ENCODE measurements at places on chromosomes 6 and 20.

GRCh38 chr20:4835244-4836177 is 113.8 kb downstream of the PRND start:
- no peak for DNase-seq

DNA sequence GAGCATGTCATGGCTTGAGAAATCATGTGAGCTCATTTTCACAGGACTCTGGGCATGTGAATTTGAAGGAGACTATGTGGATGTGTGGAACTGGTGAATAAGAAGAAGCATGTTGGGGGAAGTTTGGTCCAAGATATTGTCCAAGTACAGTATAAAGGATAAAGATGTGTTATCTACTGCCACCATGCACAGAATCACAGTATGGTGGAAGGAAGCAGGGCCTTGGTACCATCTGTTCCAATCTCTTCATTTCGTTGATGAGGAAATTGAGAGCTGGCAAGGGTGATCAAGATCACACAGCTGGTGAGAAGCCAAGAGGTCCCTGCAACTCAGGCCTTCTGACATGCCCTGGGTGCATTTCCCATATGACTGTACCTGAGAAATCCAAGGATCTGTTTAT is 31.5 kb upstream of the RIPOR2 start:
- no peak for DNase-seq

DNA sequence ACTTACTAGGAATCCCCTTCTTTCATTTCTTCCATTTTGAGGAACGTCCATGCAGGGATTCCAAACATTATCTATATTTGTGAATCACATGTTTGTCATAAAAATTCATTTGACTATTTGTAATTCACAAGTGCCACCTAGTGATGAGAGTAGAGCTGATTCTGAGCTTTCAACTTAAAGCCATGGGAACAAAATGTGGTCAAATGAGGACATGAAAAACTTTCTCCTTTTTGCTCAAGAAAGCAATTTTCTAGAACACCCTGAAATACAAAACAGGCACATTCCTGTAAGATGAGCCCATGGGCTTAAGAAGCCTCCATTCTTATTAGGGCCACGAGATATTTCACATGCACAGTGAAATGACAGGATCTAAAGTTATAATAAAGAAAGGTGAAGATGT is 12.3 kb downstream of the MAP3K7 start:
- no peak for DNase-seq

GRCh38 chr6:153129873-153130514 is 1.1 kb downstream of the RGS17 start:
- DNase-seq: no peak

DNA sequence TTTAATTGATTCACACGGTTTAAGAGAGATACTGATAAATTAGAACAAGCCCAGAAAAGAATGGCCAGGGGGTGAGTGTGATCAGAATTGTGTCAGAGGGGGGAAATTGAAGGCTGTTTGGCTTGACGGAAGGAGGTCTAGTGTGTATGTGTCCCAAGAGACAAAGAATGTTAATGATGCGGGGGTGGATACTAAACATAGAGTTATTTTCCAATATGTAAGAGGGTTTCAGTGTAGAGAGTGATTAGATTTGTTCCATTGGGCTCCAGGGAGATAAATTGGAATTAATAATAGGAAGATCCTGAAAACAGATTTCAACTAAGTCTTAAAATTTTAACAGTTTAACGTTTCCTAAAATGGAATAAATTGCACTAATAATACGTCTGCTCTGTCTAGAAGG is 38.1 kb upstream of the UTRN start:
- DNase-seq: no peak

GRCh38 chr6:126202707-126203106 is 137.2 kb upstream of the CENPW start:
- DNase-seq: no peak

DNA sequence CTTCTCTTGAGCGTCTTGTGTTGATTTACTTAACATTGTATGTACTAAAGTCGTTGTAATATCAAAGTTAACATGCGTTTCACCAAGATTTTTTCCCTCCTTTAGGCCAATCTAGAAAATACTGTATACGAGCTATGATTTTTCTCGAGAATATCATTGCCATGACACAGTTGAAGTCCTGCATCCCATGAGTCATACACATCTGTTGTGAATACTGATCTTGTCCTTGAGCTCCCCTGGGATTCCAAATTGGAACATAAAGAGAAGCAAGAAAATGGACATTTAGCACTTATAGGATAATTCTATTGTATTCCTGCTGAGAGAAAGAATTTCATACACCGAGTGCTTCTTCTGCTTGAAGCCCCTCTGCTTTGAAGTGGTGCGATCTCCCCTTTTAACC is 109.6 kb downstream of the SLC35B3 start:
- DNase-seq: no peak

- DNase-seq: no peak
Measured at GRCh38 chr20:44402391-44403193, 47.1 kb downstream of the HNF4A start.

GRCh38 chr6:92114091-92114675 is 1305.2 kb downstream of the EPHA7 start:
- DNase-seq: no peak

GRCh38 chr20:45883100-45883469 is 2.1 kb downstream of the ZSWIM1 start:
- no peak for DNase-seq

- DNase-seq: no peak
Measured at GRCh38 chr6:130034378-130035146, 16.2 kb downstream of the L3MBTL3 start.

- no peak for DNase-seq
Measured at GRCh38 chr6:56692523-56693245, 50.0 kb upstream of the DST start.

DNA sequence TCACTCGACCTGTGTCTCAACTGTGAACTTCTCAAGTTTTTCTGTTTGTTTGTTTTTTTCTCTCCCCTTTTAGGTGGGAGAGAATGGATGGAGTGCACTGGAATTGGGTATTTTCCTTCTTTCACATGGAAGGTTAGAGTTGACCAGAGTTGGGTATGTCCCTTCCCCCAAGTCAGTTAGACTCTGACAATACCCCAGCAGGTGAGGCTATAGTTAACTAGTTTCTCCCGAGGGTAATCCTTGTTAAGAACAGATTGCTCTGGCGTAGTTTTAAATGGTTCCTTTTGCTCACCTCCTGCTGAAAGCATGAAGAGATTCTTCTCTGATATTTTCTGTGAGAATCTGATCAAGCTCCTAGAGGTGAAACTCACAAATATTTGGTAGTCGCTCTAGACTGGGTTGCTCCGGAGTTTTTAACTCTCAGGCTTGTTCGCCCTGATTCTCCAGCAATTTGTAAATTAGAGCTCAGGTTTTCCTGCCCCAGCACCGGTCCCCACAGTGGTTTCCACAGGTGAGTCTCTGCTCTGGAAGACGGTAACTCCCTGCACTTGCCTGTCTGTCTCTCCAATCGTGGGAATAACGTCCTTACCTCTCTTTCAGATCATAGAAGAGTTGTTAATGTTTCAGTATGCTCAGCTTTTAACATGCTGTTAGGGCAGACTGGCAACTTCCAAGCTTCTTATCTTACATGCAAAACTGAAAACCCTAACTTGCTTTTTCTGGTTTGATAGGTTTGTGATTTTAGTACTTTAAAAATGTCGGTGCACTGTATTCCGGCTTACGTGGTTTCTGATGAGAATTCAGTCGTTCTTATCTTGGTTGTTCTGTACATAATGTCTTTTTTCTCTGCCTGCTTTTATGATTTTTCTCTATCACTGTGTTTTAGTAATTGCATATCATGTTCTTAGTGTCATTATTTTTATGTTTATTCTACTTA is 111.2 kb upstream of the HIVEP1 start:
- DNase-seq: peak; percentile 5

- no peak for DNase-seq
Measured at GRCh38 chr20:33278700-33279099, 4.3 kb upstream of the BPIFB1 start.

GRCh38 chr6:17878734-17879133 is 108.7 kb downstream of the KIF13A start:
- no peak for DNase-seq

GRCh38 chr20:36883977-36884535 is 8.1 kb downstream of the TLDC2 start:
- no peak for DNase-seq

- no peak for DNase-seq
Measured at GRCh38 chr6:103085801-103086200, 1692.3 kb downstream of the GRIK2 start.

- no peak for DNase-seq
Measured at GRCh38 chr20:39600156-39600555, 638.0 kb downstream of the DHX35 start.

DNA sequence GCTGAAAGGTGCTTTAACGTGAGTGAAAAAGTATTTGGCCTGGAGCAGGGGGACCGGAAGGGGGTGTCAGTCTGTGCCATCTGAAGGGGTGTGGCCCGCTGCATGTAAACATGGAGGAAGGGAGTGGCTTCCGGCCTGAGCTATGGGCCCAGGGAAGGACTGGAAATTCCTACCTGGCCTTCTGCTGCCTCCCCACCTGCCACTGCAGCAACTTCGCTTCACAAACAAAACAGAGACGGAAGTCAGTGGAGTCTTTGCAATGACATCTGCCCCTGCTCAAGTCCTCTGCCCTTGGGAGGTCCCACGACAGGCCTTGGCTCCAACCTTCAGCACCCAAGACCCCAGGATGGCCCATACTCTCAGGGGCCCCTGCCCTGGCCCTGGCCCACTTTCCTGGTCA is 28.1 kb upstream of the FOXP4 start:
- no peak for DNase-seq

DNA sequence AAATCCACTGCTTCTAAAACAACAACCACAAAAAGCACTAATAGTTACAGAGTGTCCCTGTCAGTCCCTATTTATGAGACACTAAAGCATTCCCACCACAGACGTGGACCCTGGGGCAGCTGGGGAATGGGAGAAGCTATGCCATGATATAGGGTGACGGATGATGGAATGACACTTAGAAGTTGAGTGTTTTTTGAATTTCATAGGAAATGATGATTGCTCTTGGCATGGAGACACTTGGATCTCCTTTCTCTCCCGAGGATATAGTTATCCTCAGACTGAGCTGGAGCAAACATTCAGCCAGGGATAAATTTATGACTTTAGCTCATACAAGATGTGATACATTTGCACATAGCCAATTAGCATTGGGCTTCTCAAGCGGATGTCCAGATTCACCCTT is 151.2 kb downstream of the EDN3 start:
- DNase-seq: no peak

DNA sequence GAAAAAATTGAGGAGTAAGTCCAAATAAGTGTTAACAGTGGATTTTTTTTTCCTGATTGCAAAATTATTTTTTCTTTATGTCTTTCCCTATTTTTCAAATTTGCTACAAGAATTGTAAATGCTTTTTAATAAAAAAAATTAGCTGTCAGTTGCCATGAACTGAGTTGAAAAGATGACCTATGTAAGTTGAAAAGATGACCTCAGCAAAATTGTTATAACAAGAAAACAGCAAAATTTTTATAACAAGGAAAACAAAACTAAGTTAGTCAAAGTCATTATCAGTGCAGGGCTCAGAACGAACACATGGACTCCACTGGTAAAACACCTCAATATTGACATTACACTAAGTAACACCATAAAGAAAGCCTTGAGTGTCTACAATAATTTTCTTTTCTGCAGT is 207.0 kb upstream of the HDDC2 start:
- no peak for DNase-seq

DNA sequence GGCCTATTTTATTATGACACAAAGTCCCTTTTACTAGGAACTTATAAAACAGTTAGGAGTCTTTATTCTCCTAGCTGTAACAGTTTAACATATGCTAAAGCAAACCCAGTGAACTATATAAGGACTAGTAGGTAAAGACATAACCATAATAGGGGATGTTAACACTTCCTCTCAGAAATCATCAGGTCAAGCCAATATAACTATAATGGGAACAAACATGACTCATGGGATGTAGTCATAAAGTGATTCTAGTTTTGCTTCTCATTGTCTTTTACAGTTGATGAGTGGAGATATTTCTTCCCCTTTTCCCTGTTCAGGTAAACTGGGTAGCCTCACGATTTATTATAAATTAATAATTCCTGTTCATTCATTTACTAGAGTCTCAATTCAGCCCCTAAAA is 9.7 kb downstream of the PTCHD4 start:
- DNase-seq: no peak
